Cortex of kidney (tissue), 1 donor: ENCODE measurements at places on chromosomes 2 and 18.

DNA sequence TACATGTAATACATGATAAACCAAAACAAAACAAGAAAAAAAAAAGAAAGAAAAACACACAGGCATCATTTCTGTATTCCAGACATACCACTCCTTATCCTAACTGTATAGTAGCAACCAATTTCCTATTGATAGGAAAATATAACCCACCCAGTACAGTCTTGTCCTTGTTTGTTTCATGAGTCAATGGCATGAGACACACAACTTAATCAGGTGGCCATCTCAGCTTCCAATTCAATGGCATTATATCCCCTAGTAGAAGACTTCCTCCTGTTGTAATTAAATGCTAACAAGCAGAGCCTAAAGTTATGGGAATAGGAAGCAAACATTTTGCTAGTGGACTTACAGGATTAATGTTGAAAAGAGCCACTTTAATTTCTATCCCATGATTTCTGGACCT lies 121.0 kb upstream of the NOL4 start:
- no peak for DNase-seq

- no peak for DNase-seq
These were observed 240.6 kb upstream of the CXCR4 start for GRCh38 chr2:136358576-136358975.

- DNase-seq, result no peak
These were observed 28.8 kb downstream of the CNRIP1 start for GRCh38 chr2:68290901-68291300.

- no peak for DNase-seq
These were observed 270.7 kb downstream of the PIEZO2 start for GRCh38 chr18:10878703-10879102.

DNA sequence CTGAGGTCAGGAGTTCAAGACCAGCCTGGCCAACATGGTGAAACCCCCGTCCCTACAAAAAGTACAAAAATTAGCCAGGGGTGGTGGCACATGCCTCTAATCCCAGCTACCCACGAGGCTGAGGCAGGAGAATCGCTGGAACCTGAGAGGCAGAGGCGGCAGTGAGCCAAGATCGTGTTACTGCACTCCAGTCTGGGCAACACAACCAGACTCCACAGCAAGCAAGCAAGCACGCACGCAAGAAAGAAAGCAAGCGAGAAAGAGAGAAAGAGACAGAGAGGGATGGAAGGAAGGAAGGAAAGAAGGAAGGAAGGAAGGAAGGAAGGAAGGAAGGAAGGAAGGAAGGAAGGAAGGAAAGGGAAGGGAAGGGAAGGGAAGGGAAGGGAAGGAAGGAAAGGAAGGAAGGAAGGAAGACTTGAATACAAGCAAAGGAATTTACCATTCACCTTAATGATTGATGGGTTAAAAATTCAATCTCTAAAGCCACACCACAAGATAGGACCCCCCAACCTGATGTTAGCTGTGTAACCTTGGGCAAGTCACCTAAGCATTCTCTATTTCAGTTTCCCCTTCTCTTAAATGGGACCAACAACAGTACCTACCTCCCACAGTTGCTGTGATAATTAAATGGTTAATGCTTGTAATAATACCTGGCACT lies 181.7 kb downstream of the ATAD2B start:
- DNase-seq, result no peak

GRCh38 chr2:101150306-101151145 lies 656 bp downstream of the TBC1D8 start:
- no peak for DNase-seq

- no peak for DNase-seq
These were observed 352.6 kb upstream of the DLGAP1 start for GRCh38 chr18:4807604-4808293.

DNA sequence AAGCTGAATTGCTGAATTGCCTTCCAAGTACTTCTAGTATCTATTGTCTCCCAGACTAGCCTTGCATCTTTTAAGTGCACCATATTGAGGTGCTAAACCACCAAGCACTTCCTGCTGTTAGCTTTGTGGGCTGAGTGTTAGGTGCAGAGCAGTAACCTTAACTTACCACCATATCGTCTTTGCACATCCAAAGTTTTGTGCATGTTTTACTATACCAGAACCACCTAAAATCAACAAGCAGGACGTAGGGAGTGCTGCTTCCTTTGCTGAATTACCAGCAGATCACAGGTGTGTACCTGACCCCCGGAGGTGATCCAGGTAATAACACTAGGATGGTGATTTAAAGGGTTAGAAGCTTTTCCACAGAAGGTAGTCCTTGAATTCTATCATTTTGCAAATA lies 359.9 kb upstream of the HNRNPA3 start:
- no peak for DNase-seq

DNA sequence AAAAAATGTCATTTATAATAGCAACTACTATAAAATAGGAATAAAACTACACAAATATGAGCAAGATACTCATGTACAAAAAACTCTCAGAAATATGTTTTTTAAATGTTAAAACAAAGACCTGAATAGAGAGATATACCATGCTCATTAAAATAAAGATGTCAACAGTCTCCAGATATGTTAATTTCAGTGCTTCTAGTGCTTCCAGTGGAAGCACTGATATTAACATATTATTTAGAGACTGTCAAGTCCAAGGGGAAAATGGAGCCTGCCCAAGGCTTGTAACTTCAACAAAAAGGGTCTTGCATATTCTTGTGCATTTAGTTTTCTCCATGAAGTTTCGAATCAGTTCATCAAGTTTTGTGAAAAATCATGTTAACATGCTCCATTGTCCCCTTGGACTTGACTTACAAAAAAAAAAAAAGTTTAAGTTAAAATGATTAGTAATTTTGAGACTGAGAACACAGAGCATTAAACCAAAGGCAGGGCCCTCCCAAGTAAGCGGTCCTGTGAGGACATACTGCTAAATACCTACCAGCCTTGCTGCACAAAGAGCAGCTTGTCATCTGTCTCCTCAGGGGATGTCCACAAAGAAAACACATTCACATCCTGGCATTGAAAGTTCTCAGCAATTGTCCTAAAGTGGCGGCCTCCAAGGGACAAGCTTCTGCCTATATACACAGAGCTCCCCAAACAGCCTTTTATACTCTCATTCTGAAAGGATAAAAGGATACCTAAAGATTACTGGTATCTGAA lies 501.9 kb upstream of the CHAC2 start:
- DNase-seq, result no peak

- no peak for DNase-seq
These were observed 860 bp upstream of the CD8A start for GRCh38 chr2:86791573-86791972.

GRCh38 chr18:80229766-80230745 lies 17.3 kb downstream of the PARD6G start:
- DNase-seq, result no peak

GRCh38 chr2:162731917-162732804 lies 106.4 kb downstream of the KCNH7 start:
- DNase-seq, result no peak

DNA sequence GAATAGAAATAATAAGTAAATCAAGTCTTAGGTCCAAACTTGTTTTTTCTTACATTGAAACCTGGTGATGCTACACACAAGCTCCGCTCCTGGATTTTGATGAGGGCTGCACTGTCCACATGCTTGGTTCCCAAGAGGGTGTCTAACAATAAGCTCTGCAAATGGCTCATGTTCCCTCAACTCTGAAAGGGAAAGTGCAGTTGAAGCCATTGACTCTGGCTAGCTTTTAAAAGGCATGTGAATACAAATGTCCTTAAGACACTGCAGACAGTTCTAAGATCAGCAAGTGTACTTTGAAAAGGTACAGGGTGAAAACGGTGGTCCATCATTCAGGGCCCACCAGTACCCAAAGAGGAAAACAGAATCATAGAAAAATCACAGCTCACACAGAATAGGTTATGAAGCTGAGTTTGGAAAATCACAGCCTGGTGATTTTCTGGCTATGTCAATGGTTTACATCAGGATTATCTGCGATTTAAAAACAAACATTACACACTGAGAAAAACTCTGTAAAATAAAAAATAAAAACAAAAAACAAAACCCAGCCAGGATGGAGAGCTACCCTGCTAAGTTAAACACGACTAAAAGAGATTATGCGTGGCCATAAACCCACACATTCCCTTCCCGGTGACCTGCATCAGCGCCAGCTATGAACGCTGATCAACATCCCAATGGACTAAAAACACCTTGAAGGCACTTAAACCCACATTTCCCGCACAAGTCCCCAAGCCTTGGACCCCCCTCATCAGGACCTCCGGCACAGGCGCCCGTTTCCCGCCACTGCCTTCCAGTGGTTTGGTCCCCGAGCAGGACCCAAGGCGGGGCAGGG lies 554 bp downstream of the PFN4 start:
- DNase-seq, result no peak

DNA sequence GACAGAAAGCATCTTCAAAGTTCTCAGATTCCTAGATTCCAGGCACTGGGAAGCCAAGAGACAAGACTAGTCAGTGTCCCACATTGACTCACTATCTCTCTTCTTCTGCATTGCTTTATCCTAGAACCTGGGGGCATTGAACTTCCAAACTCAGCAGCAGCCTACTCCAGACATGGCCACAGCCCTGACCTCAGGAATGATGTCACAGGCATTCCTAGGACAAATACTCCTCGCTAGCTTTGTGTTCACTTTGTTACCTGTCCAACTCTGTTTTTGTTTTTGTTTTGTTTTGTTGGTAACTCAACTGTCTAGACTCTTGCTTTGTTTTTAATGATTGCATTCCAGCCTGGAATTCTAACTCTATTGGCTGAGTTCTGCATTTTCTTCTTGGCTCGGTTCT lies 449.3 kb upstream of the SPHKAP start:
- no peak for DNase-seq

DNA sequence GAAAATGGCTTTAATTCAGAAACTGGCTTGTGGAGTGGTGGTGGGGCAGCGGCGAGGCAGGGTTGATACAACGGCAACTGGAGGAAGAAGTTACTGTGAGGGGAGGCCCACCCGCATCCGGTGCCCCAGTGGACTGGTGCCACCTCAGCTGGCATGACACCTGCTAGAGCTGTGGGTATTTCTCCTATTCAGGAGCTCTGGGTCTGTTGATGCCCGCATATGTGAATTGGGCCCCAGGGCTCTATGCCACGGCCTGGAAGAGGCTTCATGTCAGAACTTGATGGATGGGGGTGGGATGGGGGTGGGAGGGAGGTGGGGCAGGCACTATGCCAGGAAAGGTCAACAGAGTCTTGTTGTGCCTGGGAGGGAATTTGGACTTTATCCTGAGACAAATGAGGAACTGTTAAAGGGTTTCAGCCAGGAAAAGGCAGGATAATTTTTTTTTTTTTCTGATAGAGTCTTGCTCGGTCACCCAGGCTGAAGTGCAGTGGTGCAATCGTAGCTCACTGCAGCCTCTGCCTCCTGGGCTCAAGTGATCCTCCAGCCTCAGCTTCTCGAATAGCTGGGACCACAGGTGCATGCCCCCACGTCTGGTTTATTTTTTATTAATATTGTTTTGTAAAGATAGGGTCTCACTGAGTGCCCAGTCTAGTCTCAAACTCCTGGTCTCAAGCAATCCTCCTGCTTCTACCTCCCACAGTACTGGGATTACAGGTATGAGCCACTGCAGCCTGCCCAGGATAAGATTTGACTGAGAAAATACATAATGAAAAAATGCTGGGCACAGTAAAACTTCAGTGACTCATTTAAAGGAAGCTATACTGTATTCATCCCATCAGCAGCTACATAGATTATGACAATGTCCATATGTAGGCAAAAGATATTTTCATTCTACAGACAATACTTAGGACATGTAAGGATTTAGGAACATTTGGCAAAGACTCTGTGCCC lies 52.6 kb downstream of the SH2D6 start:
- no peak for DNase-seq

DNA sequence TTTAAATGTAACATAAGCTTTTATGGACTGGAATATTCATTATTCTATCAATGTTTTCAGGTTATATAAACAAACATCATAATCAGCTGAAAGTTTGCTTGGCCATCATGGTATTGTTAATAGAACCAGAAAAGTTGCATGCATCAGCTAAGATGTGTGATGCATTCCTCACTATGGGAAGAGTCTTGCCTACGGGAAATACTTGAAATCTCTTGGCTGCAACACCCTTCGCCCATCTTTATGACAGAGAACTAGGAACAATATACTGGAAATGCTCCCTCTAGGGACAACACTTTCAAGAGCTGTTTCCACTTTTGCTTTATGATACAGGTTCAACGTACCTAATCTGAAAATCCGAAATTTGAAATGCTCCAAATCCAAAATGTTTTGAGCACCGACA lies 1390.8 kb downstream of the DPP10 start:
- no peak for DNase-seq

DNA sequence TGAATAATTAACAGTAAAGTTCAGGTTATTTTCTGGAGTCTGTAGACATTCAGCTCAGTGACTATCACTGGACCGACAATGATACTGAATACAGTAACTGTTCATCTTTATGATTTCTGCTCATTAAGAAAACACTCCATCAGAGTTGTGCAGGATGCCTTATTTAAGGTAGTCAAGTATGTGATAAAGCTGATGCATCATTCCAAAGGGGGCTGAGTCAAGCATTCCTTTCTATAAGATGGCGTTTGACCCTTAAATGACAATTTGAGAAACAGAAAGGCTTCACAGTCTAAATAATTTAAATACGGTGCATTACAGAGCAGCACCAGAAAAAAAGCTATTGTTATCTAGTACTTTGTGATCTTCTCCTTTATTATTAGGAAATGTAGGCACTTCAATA lies 131.1 kb downstream of the CDH2 start:
- no peak for DNase-seq

DNA sequence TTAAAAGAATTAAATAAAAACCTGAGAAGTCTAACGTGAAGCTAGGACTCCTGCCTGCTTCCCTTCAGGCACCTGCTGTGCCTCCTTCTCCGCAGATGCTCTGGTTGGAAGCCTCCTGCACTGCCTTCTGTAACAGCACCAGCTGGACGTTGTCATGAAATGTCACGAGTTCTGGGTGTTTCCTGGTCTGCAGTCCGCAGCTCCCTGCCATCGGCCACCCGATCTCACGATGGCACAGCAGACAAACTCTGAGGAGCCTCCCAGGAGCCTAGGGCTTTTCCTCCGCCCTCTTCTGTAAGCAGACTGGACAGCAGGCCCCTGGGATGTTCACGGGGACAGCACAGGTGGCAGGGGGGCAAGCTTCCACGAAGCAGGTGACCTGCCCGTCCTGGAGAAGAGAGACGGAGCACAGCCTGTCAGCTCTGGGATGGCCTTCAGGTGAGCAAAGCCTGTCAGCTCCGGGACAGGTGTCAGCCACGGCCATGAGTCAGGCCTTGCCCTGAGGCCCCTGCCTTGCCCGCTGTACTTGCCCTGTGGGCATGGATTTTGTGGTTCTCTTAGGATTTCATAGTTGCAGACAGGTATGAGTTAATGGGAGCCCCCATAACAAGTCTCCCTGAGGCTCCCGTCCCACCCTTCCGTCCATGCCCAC lies 110.3 kb downstream of the PXDN start:
- no peak for DNase-seq

- no peak for DNase-seq
These were observed 206.1 kb upstream of the CDH7 start for GRCh38 chr18:65544701-65545100.

- DNase-seq, result no peak
These were observed 98.4 kb upstream of the GULP1 start for GRCh38 chr2:188193230-188193629.

DNA sequence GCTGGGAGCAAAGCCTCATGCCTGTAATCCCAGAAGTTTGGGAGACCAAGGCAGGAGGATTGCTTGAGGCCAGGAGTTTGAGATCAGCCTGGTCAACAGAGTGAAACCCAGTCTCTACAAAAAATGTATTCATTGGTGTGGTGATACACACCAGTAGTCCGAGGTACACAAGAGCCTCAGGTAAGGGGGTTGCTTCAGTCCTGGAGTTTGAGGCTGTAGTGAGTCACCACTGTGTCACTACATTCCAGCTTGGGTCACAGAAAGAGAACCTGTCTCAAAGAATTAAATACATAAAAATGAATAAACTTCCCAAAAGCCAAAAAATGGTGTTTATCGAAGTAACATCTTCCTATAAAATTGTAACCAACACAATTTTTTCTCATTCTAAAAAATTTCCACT lies 568.1 kb upstream of the LINC00305 start:
- no peak for DNase-seq
